ENCODE measurements at places on chromosomes 2 and 18. TPM values are rescaled to one million over a fixed set of nuclear protein-coding genes. Genes with fewer than 3 reads are reported as not detected.

The LRRFIP1 gene
- 87.9 TPM for total RNA-seq

The HMSD gene
- total RNA-seq: not detected

The ARHGAP25 gene
- total RNA-seq: 9.7 TPM

The TWIST2 gene
- 5.5 TPM for total RNA-seq

DNA sequence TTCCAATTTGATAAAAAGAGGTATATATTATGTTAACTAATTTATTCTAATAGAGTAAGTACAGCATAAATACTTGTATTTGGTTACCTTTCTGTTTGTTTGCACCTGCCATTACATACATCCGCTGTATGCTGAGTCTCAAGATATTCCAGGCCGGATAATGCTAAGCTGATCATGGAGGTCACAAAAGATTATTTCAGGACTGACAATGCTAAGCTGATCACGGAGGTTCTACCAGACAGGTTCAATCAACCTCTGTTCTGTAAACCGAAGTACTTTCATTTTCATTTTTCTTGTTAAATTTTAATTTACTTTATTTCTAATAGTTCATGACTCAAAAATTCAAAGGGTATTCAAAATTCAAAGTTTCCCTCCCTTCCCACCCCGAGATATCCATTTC lies 31.1 kb downstream of the PNO1 start:
- no peak for DNase-seq

DNA sequence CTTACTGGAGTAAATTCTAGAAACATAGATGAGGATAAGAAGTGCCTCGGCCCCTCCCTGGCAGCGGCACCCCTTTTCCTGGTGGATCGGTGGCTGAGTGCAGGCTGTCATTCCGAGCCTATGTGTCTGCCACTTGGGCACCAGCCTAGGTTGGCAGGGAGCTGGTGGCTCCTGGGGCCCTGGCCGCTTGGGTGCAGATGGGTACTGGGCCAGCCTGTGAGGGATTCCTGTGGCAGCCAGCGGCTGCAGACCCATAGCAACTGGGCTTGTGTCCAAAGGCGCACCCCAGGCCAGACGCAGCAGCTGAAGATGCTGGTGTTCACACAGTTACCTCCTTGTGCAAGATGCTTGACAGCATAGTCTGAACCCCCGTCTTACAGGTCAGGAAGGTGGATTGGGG lies 2.8 kb downstream of the SNORC start:
- DNase-seq: no peak

GRCh38 chr2:54387059-54387991 lies 68.8 kb upstream of the SPTBN1 start:
- DNase-seq: peak; percentile 84

DNA sequence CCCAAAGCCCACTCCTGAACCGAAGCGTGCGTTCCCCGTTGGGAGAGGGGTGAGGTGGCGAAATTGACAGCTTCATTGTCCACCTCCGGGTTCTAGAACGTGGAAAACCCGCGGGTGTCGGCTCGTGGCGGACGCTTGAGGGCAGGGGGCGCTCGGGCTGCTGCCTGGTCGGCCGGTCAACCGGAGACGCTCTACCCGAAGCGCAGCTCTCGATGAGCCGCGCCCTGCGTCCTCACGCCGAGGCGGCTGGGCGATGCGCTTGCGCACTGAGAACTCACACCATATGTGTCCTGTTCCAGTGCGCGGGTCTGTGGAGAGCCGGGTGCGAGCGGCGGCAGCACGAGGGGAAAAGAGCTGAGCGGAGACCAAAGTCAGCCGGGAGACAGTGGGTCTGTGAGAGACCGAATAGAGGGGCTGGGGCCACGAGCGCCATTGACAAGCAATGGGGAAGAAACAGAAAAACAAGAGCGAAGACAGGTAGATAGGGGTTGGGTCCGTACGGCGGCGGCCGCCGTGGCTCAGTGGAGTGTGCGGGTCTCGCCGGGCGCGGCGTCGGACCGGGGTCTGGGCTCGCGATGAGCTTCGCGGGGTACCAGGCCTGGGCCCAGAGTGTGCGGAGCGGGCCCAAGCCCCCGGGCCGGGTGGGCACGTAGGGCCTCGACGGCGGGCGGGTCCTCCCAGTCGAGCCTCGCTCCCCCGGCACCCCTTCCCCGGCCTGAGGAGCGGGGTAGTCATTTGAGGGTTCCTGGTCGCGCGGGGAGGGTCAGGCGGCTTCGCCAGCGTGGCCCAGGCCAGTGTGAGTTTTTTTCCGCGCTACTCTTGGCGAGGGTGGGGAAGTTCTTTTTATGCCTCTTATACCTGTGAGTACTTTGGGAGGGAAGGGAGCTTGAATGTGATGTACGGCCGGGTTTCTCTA lies at the start of gene EIF5B:
Gene EIF5B (plus strand): TSS at position 277 of the 916 bp plus-strand sequence. CDS start 166 bp downstream, at position 443.
- DNase-seq: peak; percentile 99

- no peak for DNase-seq
Observed at GRCh38 chr2:54588244-54588899, 132.2 kb downstream of the SPTBN1 start.

GRCh38 chr2:163822033-163822432 lies 86.2 kb upstream of the FIGN start:
- no peak for DNase-seq

GRCh38 chr2:98548920-98549818 lies 59.1 kb downstream of the COA5 start:
- DNase-seq: no peak

- DNase-seq: no peak
Observed at GRCh38 chr2:217331523-217332416, 471.9 kb upstream of the TNP1 start.

GRCh38 chr18:46426679-46427047 lies 230.4 kb downstream of the LOXHD1 start:
- no peak for DNase-seq
